T-helper 2 cell treated with Interferon-gamma antibody and Interleukin-4, amounts not matched to agents 5 μg/mL and 100 μg/mL, for 36 hours (primary cell): ENCODE measurements at places on chromosomes 2 and 18.

- no peak for DNase-seq
Observed at GRCh38 chr2:69429491-69430183, 7.6 kb downstream of the NFU1 start.

DNA sequence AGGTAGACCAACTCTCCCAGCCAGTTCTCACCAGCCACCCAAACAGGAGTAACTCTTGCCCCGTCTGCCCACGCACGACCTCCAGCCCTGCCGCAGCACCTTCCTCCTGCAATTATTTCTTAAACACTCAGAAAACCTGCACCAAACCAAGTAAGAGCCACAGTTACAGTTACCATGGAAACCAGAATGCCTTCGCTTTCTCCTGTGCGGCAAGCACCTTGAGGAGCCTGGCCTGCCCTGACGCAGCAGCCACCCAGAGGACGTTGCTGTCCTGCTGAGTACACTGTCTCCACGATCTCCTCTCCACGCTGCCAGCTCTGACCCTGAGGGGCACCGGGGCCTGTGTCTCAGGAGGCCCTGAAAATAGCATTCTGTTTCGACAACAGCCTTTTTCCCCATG is 94.3 kb upstream of the SMIM21 start:
- DNase-seq = no peak

- no peak for DNase-seq
Observed at GRCh38 chr2:232721882-232722281, 24.8 kb downstream of the GIGYF2 start.

DNA sequence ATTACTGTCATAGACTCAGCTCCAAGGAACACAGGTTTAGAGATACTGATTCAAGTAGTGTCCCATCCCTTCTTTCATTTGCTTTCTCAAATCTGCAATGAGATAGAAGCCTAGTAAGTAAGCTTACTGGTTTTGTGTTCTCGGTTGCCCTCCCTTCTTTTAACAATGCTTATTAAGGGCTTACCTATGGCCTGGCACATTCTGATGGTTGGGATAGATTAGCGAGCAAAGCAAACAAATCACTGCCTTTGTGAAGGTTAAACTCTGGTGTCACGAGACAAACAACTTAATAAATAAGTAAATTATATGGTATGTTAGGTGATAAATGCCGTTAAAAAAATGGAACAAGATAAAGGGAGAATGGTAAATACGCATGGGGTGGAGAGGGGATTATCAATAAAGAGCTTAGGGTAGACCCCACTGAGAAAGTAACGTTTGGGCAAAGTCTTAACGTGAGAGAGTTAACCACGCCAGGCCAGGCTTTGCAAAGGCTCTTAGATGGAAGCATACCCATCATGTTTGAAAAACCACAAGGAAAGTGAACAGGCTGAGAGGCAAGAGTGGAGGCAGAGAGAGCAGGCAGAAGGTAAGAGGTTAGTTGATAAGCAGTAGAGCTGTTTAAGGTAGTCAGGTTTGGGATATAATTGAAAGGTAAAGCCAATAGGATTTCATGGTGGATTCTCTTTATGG is 31.0 kb downstream of the EIF2AK3 start:
- no peak for DNase-seq

DNA sequence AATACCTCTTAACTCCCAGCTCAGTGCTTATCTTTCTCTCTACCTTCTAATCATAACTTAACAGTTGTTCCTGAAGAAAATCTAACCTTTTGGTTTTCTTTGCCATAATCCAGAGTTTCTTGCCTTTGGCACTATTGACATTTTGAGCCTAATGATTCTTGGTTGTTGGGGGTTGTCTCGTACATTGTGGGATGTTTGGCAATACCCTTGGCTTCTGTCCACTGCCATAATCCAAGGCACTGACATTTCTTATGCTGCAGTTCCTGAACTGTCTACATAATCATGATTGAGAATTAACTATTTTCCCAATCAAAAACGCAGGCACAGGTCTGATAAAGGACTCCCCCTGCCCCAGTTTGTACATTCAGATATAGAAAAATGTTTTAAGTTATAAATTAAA is 203.2 kb upstream of the MEX3C start:
- DNase-seq = no peak

DNA sequence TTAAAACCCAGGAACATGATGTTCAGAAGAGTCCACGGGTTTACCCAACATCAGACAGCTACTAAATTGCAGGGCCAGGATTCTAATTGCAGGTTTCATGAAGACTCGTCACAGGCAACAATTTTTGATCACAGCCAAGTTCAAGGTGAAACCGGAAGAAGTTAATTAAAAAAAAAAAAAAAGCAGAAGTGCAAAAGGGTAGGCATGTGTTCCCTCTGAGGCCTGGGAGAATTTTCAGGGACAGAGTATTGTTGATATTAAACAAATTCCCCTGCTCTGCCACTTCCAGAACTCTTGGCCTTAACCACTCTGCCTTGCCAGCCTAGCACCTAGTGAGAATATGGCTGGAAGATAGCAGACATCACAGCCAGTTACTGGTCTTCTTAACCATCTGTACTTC is 99.4 kb upstream of the TRIB2 start:
- no peak for DNase-seq

- no peak for DNase-seq
Observed at GRCh38 chr2:134199123-134199522, 54.7 kb upstream of the MGAT5 start.

DNA sequence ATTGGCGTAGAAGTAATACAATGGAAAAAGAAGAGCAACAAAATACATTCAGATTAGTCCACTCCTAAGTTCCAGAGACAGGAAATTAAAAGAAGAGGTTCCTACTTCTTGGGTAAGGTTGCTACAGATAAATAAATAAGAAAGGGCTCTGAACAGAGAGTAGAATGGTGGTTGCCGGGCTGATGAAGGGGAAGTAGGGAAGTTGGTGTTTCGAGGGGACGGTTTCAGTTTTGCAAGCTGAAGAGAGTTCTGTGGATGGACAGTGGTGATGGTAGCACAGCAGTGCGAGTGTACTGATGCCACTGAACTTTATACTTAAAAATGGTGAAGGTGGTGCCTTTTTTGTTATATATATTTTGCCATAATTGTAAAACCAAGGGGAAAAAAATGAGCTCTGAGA is 48.2 kb downstream of the CABYR start:
- DNase-seq = no peak

DNA sequence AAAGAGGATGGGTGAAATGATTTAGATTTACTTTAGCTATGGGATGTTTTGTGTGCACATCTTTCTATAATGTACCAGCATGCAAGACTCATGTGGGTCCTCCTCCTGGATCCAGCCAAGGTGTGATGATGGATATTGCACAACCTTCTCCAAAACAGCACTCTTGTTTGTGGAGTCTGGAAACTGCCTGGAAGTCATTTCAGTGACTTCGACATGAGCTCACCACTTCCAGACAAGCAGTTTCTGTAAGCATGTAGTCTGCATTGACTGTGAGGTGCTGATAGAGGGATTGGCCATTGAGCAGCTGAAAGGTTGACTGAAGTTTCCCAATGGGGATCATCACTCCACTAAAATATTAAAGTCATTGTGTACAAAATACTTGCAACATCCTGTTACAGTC is 154.0 kb downstream of the TRIB2 start:
- no peak for DNase-seq

GRCh38 chr2:110818767-110819481 is 86.6 kb downstream of the ACOXL start:
- no peak for DNase-seq
